ENCODE measurements at places on chromosomes 16 and 17.

- H3K4me1 ChIP-seq = no peaks in the 10 kb centered on the region
- DNase-seq = no peak
- H3K27me3 ChIP-seq = peaks cover 3% of the 10 kb centered on the region
- no peaks in the 10 kb centered on the region for H3K36me3 ChIP-seq
- H3K4me3 ChIP-seq = no peak overlapping the region
Measured at GRCh38 chr17:17605729-17606088, 14.2 kb upstream of the PEMT start.

DNA sequence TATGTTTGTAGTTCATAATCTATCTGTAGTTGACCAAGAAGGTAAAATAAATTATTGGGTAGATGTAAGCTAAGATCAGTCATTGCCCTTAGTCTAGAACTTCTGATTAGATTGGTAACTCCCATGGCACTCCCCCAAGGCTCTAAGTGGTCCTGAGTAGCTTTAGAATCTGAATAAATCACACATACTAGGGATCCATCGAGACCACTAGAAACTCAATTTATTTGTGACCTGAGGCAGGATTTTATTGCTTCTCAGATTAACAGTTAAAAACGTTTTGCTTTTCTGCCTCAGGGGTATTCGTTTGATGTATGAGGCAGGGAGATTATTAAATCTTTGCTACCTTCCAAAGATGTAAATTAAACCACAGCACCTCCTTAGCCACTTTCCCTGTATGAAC lies 24.9 kb downstream of the CMTR2 start:
- no peaks in the 10 kb centered on the region for H3K4me1 ChIP-seq
- DNase-seq = no peak
- no peak overlapping the region for H3K27ac ChIP-seq
- H3K27me3 ChIP-seq = no peaks in the 10 kb centered on the region
- no peak overlapping the region for H3K4me3 ChIP-seq

- no peak overlapping the region for H3K4me3 ChIP-seq
- H3K36me3 ChIP-seq = no peaks in the 10 kb centered on the region
- peak overlapping the region; percentile 47 for H3K27ac ChIP-seq
- no peaks in the 10 kb centered on the region for H3K27me3 ChIP-seq
Measured at GRCh38 chr16:27286451-27286850, 17.9 kb upstream of the NSMCE1 start.

GRCh38 chr17:14101976-14102375 lies 32.7 kb downstream of the COX10 start:
- H3K27ac ChIP-seq = no peak overlapping the region
- no peaks in the 10 kb centered on the region for H3K36me3 ChIP-seq
- no peak overlapping the region for H3K4me3 ChIP-seq

GRCh38 chr16:48558371-48558841 lies 51.6 kb downstream of the N4BP1 start:
- H3K36me3 ChIP-seq = no peaks in the 10 kb centered on the region
- no peaks in the 10 kb centered on the region for H3K27me3 ChIP-seq
- peaks cover 93% of the 10 kb centered on the region for H3K4me1 ChIP-seq
- DNase-seq = no peak

- H3K36me3 ChIP-seq = peaks cover 63% of the 10 kb centered on the region
- no peak overlapping the region for H3K27ac ChIP-seq
- no peak overlapping the region for H3K4me3 ChIP-seq
- DNase-seq = no peak
- H3K27me3 ChIP-seq = no peaks in the 10 kb centered on the region
- H3K4me1 ChIP-seq = peaks cover 61% of the 10 kb centered on the region
Measured at GRCh38 chr17:78872486-78872885, 30.5 kb downstream of the CEP295NL start.

- no peak for DNase-seq
- peak overlapping the region; percentile 93 for H3K27ac ChIP-seq
- no peaks in the 10 kb centered on the region for H3K27me3 ChIP-seq
- H3K4me3 ChIP-seq = no peak overlapping the region
Measured at GRCh38 chr17:44067545-44067940, 1.1 kb upstream of the LSM12 start.

- DNase-seq = no peak
- H3K4me1 ChIP-seq = no peaks in the 10 kb centered on the region
- H3K27ac ChIP-seq = no peak overlapping the region
- no peak overlapping the region for H3K4me3 ChIP-seq
Measured at GRCh38 chr16:29835926-29836325, 15.7 kb downstream of the MVP start.

- no peaks in the 10 kb centered on the region for H3K4me1 ChIP-seq
- H3K4me3 ChIP-seq = no peak overlapping the region
- DNase-seq = no peak
- H3K27me3 ChIP-seq = no peaks in the 10 kb centered on the region
Measured at GRCh38 chr16:84055801-84056634, 13.4 kb upstream of the SLC38A8 start.

DNA sequence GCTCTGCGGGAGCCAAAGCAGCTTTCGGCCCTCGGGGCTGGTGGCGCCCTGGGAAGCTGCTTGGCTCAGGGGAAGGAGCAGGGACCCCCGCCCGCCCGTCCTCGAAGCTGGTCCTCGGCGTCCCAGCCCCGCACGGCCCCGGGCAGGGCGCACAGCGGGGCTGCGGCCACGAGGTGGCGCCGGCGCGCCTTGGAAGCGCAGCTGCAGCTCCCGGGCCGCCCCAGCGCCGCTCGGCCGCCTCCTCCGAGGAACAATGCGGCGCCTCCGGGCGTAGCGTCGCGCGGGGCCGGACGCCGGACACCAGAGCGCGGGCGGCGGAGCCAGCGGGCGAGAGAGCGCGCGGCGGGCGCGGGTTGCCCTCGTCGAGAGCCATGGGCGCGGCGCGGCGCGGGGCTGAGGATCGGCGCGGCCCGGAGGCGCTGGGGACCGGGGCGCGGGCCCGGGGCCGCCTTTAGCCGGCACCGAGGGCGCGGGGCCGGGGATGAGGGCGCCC lies at the start of gene MGAT5B:
Gene MGAT5B (plus strand): TSS at position 229 of the 493 bp plus-strand sequence. CDS start 626 bp downstream, outside the sequence.
- no peak within 1 kb of the TSS for H3K27ac ChIP-seq
- H3K4me3 ChIP-seq = peak within 1 kb of the TSS; percentile 34
- H3K4me1 ChIP-seq = peaks cover 17% of the 10 kb centered on the region
- DNase-seq = peak; percentile 57
- H3K36me3 ChIP-seq = no peaks in the 10 kb centered on the region

DNA sequence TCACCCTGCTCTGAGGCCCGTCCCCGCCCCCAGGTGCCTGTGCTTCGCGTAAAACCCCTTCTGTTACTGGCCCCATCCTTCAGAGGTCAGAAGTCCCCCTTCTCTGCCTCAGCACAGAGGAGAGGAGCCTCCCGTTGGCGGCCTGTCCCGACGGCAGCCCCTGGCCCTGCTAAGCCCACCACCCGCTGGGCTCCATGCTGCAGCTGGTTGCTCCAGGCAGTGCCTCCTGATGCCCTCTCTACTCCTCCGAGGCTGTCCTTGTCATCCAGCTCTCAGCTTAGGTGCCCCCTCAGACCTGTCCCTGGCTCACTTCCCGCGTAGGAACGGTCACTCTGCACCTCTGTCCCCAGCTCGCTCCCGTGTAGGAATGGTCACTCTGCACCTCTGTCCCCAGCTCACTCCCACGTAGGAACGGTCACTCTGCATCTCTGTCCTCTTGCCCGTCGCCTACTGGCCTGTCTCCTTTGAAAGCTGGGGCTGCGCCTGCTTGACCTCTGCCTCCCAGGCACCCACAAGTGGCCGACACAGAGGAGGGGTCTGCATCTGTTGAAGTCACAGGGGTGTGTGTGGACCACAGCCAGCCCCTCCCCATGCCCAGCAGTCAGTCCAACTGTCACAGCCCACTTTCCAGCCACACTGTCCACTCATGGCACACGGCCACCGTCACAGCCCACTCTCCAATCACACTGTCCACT lies 31.7 kb upstream of the ZC3H18 start:
- DNase-seq = no peak
- no peak overlapping the region for H3K27ac ChIP-seq
- H3K4me3 ChIP-seq = no peak overlapping the region
- peaks cover 43% of the 10 kb centered on the region for H3K27me3 ChIP-seq
- peaks cover 11% of the 10 kb centered on the region for H3K4me1 ChIP-seq
- no peaks in the 10 kb centered on the region for H3K36me3 ChIP-seq

DNA sequence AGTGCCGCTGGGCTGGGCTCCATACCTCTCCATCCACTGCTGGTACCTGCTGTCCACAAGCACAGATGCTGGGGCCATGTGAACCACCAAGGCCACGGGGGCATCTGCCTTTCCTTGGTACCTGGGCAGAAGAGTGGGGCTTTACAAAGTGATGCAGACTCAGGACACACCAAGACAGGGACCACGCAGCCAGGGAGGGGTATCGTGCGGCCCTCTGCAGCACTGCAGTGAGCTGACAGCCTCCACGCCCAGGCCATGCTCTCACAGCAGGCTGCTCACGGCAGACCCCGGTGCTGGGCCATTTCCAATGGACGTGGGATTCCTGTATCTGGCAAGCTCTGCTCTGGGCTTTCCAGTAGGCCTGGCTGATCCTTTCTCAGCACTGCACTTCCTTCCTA lies 14.4 kb downstream of the ELAC2 start:
- no peak overlapping the region for H3K27ac ChIP-seq
- no peak overlapping the region for H3K4me3 ChIP-seq
- H3K4me1 ChIP-seq = no peaks in the 10 kb centered on the region
- peak; percentile 63 for DNase-seq
- H3K36me3 ChIP-seq = peaks cover 93% of the 10 kb centered on the region
- H3K27me3 ChIP-seq = no peaks in the 10 kb centered on the region
